Stimulated activated CD4-positive, alpha-beta T cell treated with anti-CD3 and anti-CD28 coated beads, Interleukin-1b, Interleukin-23, amount 100 ng/mL, for 48 hours (primary cell): ENCODE measurements at places on chromosomes 3 and 15.

DNA sequence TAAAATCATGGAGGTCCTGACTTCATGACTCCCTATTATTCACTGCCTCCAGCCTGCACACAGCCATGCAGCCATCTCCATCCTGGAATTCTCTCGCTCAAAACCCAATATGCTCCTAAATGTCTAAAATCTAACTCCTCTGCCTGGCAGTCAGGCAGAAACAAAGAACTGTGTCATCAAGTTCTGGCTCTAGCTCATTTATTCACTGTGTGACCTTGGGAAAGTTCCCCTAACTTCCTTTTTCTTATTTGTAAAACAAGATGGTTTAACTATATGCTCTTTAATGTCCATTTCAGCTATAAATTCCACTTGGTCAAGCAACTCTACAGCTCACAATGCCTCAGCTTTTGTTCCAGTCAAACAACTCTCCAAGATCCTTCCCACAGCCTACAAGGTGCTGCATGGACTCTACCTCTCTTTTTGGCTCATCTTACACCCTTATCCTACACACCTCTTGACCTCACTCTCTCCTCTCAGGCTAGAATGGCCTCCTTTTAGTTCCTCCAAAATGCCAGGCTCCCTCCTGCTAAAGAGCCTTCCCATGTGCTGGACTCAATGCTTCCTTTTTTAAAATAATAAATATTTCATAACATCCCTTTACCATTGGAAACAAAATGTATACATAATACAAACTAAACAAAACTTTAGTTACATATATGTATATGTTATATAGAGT lies 16.4 kb downstream of the PIK3CB start:
- no peak for DNase-seq

GRCh38 chr15:67827562-67828277 lies 2.4 kb downstream of the SKOR1 start:
- DNase-seq, result no peak

DNA sequence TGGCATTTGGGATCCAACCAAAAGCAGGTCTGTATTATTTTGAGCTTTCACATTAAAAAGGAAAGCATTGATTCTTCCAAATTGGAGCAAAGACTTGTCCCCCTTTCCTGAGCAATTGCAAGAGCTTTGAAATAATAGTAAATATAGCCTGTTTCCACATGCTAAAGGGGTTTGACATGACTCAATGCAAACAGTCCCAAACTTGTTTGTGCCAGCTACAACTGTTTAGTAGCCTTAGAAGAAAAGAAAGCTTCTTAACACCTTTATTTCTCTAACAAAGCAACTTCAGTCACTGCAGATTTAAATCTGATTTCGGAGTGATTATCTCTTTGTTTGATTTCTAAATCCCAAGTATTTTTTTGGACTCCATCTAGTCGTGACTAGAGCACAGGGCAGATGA lies 180.2 kb downstream of the SEMA6D start:
- no peak for DNase-seq

DNA sequence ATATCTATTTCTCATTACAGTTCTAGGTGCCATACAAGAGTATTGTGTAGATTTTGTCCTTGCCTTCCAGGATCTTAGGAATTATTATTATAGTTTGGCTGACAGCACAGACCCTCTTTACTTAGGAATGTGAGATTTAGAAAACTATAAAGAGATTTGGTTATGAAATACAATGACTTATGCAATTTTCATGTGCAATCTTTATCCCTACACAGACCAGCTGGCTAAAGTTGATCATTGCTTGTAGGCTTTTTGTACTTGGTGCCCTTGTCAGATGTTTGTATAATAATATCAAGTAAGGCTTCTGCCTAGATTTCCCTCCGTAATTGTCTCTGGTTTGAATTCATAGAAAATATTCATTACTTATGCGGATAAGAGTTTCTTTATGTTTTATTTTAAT lies 174.5 kb upstream of the GAP43 start:
- DNase-seq, result no peak

DNA sequence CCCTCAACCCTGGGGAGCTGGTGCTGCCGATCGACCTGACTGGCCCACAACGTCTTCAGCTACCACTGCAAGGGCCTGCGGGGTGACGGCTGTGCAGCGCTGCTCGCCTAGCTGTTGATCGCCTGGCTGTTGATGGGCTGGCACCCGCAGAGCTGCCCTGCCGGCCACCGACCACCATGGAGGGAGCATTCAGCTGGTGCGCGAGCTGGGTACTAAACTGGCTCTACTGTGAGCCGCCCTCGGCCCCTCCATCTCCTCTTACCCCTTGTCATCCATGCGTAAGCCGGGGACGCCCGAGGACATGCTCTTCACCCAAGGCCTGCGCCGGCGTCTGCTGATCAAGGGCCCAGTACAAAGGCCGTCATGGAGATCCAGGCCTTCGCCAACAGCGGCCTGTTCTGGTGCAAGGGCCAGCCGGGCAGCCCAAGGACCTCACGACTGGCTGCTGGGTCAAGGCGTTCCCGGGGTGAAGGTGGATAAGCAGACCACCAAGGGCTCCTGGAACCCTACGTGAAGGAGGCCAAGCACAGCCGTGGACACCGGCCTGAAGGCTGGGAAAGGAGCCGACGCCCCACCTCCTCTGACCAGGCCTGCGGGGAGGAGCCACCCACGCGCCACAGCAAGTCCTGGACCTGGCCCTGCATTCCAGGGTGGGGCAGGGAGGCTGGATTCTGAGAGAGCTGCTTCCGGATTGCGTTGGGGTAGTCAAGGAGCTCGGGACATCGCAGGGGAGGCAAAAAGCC lies 46.9 kb downstream of the SFMBT1 start:
- no peak for DNase-seq

GRCh38 chr3:29128001-29128400 lies 152.9 kb upstream of the RBMS3 start:
- DNase-seq, result no peak

- DNase-seq, result peak; percentile 34
Observed at GRCh38 chr3:193605876-193606275, 12.9 kb downstream of the OPA1 start.
